ENCODE measurements at places on chromosomes 16 and 17.

GRCh38 chr17:14432079-14432478 is 131.2 kb downstream of the HS3ST3B1 start:
- no peak for DNase-seq

DNA sequence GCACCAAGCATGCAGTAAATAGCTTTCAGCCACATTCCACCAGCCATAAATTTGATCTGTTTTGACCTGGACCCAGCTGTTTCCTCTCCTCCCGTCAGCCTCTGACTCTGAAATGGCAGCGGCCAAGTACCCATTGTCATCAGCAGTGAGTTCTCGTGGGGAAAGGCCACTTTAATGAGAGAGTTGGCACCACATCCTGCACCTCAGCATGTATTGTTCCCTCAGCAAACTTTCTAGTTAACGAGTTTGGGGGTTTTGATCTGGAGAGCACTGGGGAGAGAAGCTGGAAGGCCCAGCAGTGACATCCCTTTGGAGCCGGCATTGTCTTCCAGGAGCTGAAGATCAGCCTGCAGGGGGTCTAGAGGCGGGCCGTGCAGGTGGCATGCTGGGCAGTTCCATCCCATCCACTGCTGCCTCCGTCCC is 84.9 kb downstream of the RPA1 start:
- DNase-seq, result no peak

- no peak for DNase-seq
Observed at GRCh38 chr16:7602291-7602950, 269.8 kb downstream of the RBFOX1 start.

DNA sequence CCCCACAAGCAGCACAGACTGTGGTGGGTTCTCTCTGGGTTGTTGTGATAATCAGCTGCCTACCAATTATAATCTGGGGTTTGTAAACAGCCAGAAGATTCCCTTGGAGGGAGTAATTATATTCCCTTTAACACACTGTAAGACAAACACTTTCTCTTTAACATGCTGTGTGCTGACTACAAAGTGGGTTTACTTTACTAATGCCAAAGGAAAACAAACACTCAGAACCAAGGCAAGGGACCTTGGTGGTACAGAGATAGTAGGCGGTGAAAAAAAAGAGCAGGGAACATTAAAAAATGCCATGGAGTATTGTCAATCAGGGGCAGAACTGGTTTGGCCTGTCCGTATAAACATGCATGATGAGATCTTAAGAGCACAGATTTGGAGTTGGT is 3.0 kb upstream of the VAT1L start:
- no peak for DNase-seq

DNA sequence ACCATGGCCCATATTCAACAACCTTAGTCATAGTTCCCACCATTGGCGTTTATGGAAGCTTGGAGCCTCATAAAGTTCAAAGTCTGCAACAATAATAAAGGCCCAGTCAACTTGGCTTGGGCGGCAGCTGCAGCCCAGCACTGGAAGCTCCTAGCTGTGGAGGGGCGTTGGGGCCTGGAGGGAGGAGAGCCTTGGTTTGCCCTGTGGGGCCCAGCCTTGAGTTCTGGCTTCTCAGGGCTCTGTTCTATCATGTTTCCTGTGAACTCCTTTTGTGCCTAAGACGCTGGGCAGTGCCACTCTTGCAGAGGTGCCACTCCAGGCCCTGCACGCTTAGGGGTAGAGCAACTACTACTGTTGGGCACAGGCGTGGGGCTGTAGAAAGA is 927 bp upstream of the ENGASE start:
- no peak for DNase-seq

DNA sequence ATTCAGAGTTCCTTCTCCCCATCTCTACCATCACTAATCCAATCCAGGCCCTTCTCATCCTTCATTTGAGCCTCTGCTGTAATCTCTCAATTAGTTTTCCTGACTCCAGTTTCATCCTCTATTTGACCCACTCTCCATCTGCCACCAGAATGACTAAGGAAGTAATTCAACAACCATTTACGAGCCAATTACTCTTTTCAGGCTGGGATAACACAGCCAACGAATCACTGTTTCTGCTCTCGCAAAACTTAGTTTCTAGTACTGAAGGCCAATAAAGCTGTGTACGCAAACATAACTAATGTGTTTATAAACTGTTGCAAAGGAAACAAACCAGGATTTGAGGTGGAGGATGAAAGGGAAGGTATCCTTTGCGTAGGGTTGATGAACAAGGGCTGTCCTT is 53.7 kb downstream of the MAP2K6 start:
- DNase-seq, result no peak

Measured in T-helper 1 cell (primary cell).